ENCODE measurements at places on chromosomes 4 and X.
A peak's percentile ranks its signal among the peaks of the same experiment; 100 is the strongest.

- no peak for DNase-seq
Measured at GRCh38 chrX:132748909-132749308, 209.5 kb downstream of the HS6ST2 start.

- no peak for DNase-seq
Measured at GRCh38 chr4:73589887-73590801, 30.1 kb downstream of the RASSF6 start.

- DNase-seq: no peak
Measured at GRCh38 chr4:6115746-6116586, 84.4 kb downstream of the JAKMIP1 start.

DNA sequence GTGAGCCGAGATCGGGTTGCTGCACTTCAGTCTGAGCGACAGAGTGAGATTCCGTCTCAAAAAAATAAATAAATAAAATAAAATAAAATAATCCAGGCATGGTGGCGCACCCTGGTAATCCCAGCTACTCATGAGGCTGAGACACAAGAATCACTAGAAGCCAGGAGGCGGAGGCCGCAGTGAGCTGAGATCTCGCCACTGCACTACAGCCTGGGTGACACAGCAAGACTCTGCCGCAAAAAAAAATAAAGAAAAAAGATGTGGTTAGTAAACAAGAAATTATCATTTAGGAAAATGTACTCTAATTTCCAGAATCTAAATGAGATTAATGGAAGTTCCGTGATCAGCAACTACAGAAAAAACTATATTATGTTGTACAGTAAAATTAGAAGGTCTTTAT, 14.5 kb upstream of the LRBA start:
- DNase-seq: no peak

GRCh38 chrX:109270580-109271484, 211.1 kb downstream of the GUCY2F start:
- no peak for DNase-seq

GRCh38 chr4:158588285-158588684, 66.6 kb downstream of the RXFP1 start:
- DNase-seq: no peak

DNA sequence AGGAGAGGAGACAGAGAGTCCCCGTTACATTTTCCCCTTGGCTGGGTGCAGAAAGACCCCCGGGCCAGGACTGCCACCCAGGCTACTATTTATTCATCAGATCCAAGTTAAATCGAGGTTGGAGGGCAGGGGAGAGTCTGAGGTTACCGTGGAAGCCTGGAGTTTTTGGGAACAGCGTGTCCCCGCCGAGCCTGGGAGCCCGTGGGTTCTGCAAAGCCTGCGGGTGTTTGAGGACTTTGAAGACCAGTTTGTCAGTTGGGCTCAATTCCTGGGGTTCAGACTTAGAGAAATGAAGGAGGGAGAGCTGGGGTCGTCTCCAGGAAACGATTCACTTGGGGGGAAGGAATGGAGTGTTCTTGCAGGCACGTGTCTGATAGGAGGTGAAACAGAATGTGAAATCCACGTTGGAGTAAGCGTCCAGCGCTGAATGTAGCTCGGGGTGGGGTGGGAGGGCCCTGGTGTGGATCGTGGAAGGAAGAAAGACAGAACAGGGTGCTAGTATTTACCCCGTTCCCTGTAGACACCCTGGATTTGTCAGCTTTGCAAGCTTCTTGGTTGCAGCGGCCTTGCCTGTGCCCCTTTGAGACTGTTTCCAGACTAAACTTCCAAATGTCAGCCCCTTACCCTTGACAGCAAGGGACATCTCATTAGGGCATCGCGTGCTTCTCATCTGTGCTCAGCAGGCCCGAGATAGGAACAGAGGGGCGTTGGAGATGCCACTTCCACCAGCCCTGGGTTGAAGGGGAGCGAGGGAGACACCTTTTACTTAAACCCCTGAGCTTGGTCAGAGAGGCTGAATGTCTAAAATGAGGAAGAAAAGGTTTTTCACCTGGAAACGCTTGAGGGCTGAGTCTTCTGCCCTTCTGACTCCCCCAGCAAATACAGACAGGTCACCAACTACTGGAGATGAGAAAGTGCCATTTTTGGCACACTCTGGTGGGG, 2.7 kb downstream of the SHOX start:
- DNase-seq: no peak

- DNase-seq: no peak
Measured at GRCh38 chr4:82780752-82781231, 17.8 kb downstream of the SCD5 start.

GRCh38 chr4:24471486-24472160, 112.7 kb downstream of the DHX15 start:
- DNase-seq: no peak

GRCh38 chrX:119625843-119626242, 19.6 kb upstream of the NKRF start:
- DNase-seq: no peak

DNA sequence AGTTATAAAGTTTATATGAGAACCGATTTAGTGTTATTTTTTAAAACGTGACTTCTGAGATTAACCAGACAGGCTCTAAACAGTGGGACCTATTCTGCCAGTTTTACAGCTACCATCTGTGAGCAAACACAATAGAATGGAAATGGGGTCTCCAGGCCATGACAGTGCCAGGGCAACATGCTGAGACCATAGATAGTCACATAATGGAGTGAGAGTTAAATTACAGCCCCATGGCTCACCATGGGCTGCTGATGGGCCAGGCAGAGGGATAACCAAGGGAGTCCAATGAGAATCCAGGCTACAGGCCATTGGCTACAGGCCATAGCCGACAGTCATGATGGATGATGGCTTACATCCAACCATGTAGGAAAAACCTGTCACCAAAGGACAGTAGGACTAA, 183.5 kb upstream of the NDP start:
- DNase-seq: no peak

- DNase-seq: no peak
Measured at GRCh38 chrX:53654376-53654775, 32.1 kb downstream of the HUWE1 start.

- DNase-seq: peak; percentile 71
Measured at GRCh38 chr4:102344954-102345794, at the start of gene SLC39A8. Gene SLC39A8 (minus strand): TSS chr4:102345482. CDS start chr4:102344662, 820 bp downstream.

- DNase-seq: no peak
Measured at GRCh38 chr4:171721937-171722336, 91.3 kb upstream of the GALNTL6 start.

DNA sequence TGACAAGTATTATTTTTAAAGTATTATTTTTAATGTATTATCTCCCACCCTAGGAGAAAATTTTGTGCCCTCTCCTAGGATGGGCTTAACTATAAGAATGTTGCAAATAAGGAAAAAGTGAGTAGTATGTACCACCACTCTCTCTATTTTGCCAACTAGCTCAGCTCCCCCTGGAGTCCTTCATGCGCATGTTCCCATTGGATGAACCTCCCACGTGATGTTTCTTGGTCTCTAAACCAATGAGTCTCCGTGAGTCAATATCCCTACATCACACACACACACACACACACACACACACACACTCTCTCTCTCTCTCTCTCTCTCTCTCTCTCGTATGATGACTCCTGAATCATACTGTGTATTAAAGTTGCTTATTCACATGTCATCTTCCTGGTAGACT, 129.7 kb upstream of the ZFP42 start:
- no peak for DNase-seq

DNA sequence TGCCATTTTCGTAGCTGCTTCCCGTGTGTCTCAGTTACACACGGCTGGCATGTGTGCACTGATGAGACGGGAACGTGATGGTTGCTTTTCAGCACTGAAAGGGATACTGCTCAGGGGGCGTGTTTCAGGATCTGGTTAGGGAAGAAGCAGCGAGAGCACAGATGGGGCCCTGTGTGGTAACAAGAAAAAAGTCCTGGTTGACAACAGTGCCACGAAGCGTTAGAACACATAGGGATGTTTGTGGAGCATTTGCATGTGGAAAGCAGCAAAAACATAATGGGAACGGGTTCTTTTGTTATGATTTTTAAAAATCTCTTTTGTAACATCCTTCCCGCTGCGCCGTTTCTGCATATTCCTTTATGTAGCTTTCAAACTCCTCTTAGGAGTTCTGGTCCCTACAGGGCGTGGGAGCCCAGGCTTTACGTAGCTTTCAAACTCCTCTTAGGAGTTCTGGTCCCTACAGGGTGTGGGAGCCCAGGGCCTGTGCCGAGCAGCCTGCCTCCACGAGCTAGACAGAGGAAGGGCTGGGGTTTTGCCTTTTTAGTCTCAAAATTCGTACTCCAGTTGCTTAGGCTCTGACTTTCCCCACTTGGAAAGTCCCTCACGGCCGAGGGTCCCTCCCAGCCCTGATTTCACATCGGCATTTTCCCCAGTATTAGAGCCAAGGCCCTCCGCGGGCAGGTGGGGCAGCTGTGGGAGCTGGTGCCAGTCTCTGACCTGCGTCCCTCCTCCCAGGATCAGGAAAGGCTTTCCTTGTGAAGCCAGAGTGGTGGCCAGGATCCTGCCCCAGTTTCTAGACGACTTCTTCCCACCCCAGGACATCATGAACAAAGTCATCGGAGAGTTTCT, 11.0 kb upstream of the MSANTD1 start:
- DNase-seq: no peak

DNA sequence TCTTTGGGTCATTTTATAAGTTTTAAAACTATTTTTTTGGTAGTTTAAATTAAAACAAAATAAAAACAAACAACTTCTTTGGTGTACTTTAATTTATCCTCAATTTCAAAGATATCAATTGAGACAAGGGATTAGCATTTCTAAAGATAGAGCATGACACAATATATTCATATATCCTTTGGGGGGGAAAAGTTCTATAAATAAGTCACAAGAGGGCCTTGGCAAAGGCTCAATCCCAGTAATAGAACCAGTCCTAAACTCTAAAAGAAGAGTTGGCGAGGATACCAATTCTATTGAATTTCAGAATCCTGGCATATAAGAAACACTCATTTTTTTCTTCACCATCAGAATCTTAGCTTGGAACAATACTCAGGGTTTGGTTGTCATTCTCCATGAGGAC, 89.7 kb downstream of the COL4A6 start:
- no peak for DNase-seq

DNA sequence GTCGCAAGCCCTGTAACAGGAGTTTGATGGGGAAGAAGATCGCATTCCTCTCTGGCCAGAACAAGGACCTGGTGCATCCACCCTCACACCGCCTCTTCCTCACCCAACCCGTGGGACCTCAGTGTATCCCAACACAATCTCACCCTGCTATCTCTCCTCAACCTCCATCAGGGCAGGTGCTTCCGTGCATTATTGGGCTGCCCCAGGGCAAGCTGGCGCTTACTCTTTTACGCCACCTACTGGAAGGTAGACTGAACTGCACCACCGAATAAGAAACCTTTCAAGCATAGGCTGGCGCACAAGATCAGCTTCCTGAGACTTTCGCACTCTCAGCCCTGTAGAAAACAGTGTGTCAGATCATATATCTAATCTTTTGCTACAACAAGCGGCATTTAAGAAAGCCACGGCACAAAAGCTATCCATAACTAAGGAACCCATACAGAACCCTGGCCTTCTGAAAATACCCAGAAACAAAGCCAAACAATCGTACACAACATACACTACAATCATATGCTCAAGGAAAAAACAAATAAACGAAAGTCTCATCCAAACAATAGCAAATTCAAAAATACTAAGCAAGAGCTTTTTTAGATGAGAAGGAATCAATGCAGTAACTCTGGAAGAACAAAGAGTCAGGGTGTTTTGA, 209.3 kb downstream of the UGT8 start:
- peak; percentile 7 for DNase-seq

DNA sequence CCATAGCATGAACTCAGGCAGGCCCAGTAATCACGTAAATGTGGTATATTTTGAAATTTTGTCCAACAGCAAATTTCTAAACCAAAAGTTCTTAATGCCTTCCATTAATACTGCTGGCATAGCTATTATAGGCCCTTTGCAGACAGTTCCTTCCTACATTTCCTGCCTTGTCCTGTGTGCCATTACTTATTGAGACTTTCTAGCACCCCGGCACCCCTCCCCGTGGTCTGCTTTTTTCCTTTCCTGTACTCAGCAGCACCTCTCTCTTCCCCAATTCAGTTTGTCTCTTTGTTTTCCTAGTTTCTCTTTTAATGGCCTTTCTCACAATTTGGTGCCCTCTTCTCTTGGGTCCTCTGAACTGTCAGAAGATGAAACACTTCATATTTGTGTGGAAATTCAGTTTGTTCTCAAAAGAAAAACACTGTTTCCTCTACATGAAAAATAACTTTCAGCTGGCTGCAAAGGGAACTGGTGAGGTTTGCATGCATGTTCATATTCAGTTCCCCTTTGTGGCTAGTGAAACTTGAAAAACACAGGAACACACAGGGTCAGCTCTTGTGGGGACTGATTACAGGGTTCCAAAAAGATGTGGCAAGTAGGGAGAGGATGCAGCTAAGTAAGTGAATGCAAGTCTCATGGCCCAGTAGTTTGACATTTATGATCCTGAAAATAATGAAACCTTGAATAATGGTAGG, 17.1 kb downstream of the GPR34 start:
- no peak for DNase-seq

DNA sequence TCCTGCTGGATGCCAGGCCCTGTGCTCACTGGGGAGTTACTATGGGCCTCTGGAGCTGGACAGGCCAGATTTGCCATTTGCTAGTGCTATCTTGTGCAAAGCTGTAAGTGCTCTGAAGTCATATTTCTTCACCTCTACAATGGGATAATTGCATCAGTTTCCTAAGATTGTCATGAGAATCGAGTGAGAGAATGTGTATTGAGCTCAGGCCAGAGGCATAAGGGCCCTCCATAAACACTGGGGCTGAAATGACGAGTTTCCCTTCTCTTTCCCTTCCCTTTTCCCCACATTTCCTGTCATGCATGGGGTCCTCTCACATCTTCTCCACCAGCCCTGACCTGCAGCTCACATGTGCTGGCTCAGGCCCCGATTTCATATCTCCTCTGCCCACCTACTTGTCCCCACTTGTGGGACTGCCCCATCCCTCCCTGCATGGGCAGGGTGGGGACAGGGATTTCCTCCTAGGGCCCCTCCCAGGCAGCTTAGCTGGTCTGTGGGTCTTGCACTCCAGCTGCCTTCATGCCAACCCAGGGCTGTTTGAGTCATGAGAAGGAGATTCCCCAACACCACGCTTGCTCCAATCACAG, 358.8 kb downstream of the MID1IP1 start:
- DNase-seq: no peak

DNA sequence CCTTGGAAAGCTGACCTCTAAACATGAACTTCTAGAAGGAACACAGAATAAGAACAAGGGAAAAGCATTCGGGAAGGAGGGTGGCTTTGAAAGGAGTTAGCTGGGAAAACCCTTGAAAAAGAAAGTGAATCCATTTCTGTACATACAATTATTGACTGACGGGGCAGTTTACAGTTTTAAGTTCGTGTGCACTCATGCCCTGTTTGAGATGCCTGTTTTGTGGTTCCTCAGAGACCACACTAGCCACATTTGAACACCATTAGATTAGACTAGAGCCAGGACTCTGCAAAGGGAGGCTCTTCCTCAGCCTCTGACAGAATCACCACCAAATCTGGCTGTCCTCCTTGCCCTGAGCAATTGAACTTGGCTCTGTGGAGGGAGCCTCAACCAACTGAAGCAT, 158.3 kb downstream of the PALLD start:
- no peak for DNase-seq

GRCh38 chr4:212438-213188, 88.3 kb downstream of the ZNF718 start:
- DNase-seq: no peak

All from effector memory CD4-positive, alpha-beta T cell (primary cell).